Thoracic aorta (tissue), 2 donors: ENCODE measurements at places on chromosomes 7 and 10.

DNA sequence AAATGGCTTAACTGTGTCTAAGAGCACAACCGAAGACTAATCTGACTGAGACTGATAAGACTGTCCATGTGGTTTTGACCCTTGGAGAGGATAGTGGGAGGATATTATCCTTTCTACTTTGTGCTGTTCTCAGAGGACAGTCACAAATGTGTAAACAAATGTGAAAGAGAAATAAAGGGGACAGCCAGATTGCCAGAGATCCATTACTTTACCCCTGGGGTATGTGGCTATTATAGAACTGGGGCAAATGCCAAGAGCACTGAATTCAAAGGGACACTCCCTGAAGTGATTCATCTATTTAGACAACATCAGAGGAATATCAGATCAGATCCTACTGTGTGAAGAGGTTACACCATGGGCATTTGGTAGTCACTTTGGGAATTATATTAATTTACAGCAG lies 154.7 kb downstream of the RNLS start:
- DNase-seq, result no peak

- no peak for DNase-seq
Measured at GRCh38 chr7:31333291-31333690, 7.2 kb downstream of the NEUROD6 start.

GRCh38 chr10:24331457-24331856 lies 122.5 kb downstream of the KIAA1217 start:
- no peak for DNase-seq

DNA sequence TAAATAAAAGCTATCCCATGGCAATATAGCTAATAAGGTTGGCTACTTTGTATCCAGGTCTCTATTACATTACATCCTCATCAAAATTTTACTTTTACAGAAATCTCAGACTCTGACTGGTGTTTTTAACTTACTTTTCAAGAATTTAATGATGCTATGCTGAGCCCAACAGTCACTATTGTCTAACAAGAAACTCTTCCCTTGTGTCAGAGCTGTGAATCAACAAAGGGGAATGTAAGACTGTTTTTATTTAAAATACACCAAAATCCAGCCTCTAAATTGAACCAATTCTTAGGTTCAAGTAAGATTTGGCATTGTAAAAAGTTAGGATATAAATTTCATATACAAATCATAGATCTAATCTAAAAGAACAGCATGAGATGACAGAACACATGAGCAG lies 7.0 kb downstream of the RTKN2 start:
- DNase-seq, result no peak

DNA sequence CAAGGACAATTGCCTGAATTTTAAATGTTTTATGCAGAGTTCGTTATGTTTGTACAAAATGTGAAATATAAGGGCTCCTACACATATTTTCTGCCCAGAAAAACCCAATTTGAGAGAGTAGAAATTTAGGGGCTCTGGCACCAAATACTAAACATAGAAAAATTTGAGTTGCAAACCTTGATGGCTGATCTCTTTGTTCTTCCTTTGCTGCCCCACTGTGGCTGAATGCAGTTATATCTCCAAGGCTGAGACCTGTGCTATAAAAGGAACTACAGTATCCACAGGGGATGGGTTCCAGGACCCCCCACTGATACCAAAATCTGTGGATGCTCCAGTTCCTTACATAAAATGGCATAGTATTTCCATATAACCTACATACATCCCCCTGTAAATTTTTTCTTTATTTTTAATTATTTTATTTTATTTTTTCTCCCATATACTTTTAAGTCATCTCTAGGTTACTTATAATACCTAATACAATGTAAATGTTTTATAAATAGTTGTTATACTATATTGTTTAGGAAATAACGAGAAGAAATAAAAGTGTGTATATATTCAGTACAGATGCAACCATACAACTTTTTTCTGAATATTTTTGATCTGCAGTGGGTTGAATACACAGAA lies 22.5 kb downstream of the CFAP43 start:
- DNase-seq, result no peak

- no peak for DNase-seq
Measured at GRCh38 chr10:60206735-60207134, 182.9 kb downstream of the ANK3 start.
